ENCODE measurements at places on chromosomes 6 and 20.

DNA sequence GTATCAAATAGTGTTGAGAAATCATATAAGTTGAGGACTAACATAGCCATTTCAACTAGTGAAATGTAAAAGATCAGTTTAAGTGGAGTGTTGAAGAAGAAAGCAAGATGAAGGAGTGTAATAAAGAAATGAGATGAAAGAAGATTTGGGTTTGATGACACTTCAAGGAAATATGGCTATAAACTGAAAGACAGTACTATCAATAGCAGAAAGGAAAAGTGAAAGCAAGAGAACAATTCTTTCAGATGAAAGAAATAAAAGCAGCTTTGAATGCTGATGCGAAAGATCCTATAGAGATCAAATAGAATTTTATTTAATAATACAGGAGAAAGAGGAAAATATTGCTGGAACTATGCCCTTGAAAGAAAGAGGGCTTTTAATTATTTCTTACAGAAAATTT, 92.8 kb upstream of the PRSS16 start:
- no peak overlapping the region for H3K4me3 ChIP-seq
- no peak for DNase-seq

DNA sequence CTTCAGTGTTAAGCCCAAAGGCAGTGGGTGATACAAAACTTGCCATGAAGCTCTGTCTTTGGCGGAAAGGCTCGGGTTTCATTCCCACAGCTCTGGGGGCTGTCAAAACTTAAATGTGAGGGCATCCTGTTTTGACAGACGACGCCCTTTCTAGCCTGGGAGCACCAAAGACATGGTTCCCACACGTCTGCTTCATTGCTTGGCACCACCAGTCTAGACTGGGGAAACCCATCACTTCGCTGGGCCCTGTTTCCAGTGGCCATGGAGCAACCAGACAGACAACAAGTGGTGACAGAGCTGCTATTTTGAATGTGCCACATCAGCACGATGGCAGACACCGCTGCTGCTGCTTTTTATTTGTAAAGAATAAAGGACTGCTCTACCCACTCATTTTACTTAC, 127.5 kb downstream of the SASH1 start:
- no peak overlapping the region for H3K27ac ChIP-seq
- H3K36me3 ChIP-seq: peaks cover 13% of the 10 kb centered on the region
- H3K4me1 ChIP-seq: no peaks in the 10 kb centered on the region

DNA sequence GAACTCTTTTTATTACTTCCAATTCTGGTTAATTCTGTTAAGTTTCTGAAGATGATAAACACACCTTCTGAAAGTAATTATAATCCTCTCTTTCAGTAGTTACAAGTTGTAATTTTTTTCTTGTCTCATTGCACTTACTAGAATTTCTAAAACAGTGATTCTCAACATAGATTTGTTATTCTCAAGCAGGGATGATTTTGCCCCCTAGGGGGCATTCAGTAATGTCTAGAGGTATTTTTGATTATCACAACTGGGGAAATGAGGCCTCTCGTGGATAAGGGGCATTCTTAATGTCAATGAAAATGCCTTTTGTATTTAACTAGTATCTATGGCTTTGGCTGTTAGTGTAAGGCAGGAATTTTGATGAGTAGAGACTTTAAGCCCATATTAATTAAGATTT, 39.4 kb upstream of the MAFB start:
- no peaks in the 10 kb centered on the region for H3K36me3 ChIP-seq
- H3K4me1 ChIP-seq: no peaks in the 10 kb centered on the region
- H3K27ac ChIP-seq: no peak overlapping the region
- no peak overlapping the region for H3K4me3 ChIP-seq
- DNase-seq: no peak

GRCh38 chr6:47922391-47922790, 140.6 kb downstream of the OPN5 start:
- no peak overlapping the region for H3K4me3 ChIP-seq
- no peaks in the 10 kb centered on the region for H3K27me3 ChIP-seq
- H3K36me3 ChIP-seq: no peaks in the 10 kb centered on the region
- no peak for DNase-seq
- no peaks in the 10 kb centered on the region for H3K4me1 ChIP-seq
- H3K27ac ChIP-seq: no peak overlapping the region

DNA sequence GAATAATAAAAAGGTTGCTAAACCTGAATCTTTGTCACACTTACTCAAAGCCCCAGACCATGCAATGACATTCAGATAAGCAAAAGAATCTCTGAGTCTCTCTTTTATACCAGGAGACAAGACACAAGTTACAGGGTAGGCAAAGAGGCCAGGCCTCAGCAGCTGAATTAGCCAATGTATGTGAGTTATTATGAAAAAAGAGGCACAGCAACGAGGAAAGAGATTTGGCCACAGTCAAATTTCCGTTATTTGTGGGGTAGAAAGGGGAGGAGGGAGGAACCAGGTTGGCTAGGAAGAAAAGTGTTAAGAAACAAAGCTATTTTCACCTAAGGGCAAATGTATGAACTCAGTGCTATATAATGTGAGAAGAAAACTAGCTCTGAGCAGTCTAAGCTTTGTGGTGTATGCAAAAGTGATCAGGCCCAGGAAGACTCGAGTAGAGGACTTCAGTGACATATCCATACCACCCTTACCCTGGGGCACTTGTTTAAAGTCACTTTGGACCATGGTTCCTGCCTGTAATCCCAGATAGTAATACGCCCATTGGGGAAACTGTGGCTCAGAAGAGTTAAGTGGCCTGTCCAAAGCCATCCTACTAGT, 19.1 kb downstream of the IPCEF1 start:
- DNase-seq: no peak
- H3K27me3 ChIP-seq: no peaks in the 10 kb centered on the region
- no peaks in the 10 kb centered on the region for H3K36me3 ChIP-seq
- no peak overlapping the region for H3K4me3 ChIP-seq

- H3K27ac ChIP-seq: no peak overlapping the region
- no peak for DNase-seq
- H3K27me3 ChIP-seq: no peaks in the 10 kb centered on the region
- H3K36me3 ChIP-seq: peaks cover 72% of the 10 kb centered on the region
Observed at GRCh38 chr20:496126-496696, 33.9 kb upstream of the TBC1D20 start.

DNA sequence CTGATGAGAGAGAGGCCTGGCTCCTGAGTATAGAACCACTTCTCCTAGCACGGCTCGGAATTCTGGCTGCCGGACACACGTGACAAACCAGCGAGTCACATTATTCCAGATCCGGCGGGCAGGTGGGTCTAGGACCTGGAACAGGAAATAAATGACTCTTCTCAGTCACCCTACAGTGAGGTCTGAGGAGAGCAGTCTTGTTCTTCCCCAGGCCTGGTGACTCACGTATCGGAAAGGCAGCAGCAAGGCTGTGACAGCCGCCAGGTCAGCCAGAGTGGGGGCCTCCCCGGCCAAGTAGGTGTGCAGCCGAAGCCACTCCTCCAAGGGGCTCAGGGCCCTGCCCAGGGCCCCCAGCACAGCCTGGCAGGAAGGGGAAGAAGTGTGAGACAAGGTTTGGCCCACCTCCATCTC, 2.8 kb downstream of the VARS1 start:
- H3K4me3 ChIP-seq: no peak overlapping the region
- H3K27me3 ChIP-seq: no peaks in the 10 kb centered on the region
- H3K4me1 ChIP-seq: peaks cover 16% of the 10 kb centered on the region

DNA sequence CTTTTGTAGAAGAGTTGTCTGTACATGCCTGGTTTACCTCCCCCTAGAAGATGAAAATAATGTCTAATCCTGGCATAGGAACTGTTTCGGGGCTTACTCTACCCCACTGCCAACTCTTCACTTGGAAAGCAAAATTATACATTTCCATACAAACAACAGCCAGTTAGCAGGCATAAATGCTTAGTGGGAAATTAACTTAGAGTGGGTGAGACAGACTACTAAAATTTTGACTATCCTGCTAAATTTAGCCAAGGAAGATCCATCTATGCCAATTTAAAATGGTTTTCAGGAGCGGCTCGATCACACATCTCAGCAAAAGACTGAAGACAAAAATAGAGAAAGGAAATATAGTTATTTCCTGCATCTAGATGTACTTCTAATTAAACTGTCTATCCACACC, 221.2 kb downstream of the TPBG start:
- H3K27ac ChIP-seq: no peak overlapping the region
- no peak overlapping the region for H3K4me3 ChIP-seq
- DNase-seq: no peak
- no peaks in the 10 kb centered on the region for H3K4me1 ChIP-seq

DNA sequence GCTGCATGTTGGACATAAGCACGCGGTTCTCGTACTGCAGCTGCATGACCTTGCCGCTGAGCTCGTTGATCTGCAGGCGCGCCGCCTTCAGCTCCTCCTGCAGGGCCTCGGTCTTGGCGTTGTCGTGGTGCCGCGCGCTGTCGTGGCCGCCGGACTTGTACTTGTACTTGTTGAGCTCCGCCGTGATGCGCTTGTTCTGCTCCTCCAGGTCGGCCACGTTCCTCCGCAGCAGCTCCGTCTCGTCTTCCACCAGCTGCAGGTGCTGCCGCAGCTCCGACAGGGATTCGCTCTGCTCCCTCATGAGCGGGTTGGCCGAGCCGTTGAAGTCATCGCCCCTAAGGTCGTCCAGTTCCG, 16.6 kb upstream of the KIAA0408 start:
- peaks cover 4% of the 10 kb centered on the region for H3K36me3 ChIP-seq
- H3K27ac ChIP-seq: no peak overlapping the region
- no peak for DNase-seq

DNA sequence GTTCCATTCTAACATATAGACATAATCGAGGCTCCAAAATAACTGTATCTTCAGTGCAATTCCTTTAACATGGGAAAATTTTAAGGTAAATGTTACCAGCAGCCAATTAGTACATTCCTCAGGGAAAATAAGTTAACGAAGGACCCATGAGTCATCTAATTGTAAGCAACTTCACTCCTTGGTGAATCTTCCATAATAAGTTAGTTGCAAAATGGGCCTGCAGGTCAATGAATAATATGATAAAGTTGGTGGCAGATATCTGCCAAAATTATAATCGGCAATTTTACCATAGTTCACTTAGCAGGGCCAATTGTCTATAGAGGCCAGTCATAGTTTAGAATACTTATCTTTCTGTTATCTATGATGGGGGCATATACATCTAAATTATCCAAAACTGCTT, 42.3 kb downstream of the QRSL1 start:
- no peaks in the 10 kb centered on the region for H3K27me3 ChIP-seq
- no peak for DNase-seq
- no peak overlapping the region for H3K27ac ChIP-seq
- no peak overlapping the region for H3K4me3 ChIP-seq
- peaks cover 5% of the 10 kb centered on the region for H3K36me3 ChIP-seq

- H3K27me3 ChIP-seq: no peaks in the 10 kb centered on the region
- H3K36me3 ChIP-seq: no peaks in the 10 kb centered on the region
- H3K4me3 ChIP-seq: no peak overlapping the region
- peaks cover 7% of the 10 kb centered on the region for H3K4me1 ChIP-seq
Observed at GRCh38 chr6:36642913-36643817, 35.3 kb upstream of the CDKN1A start.

- no peaks in the 10 kb centered on the region for H3K27me3 ChIP-seq
- H3K36me3 ChIP-seq: no peaks in the 10 kb centered on the region
- peak overlapping the region; percentile 87 for H3K4me3 ChIP-seq
- peaks cover 11% of the 10 kb centered on the region for H3K4me1 ChIP-seq
- H3K27ac ChIP-seq: peak overlapping the region; percentile 96
Observed at GRCh38 chr6:142945446-142946180, 637 bp upstream of the HIVEP2 start.

DNA sequence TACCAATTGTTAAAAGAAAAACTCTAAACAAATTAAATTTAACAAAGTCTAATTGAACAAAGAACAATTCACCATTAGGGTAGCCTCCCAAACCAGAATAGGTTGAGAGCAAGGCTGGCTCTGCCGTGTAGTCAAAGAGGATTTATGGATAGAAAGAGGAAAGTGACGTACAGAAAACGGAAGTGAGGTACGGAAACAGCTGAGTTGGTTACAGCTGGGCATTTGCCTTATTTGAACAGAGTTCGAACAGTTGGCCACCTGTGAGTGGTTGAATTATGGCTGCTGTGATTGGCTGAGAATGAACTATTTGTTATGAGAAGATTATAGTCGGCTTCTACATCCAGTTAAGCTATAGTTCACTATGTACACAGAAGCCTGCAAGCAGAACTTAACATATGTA, 18.5 kb upstream of the ISM1 start:
- H3K4me3 ChIP-seq: no peak overlapping the region
- no peak for DNase-seq
- H3K4me1 ChIP-seq: no peaks in the 10 kb centered on the region
- no peak overlapping the region for H3K27ac ChIP-seq
- H3K27me3 ChIP-seq: no peaks in the 10 kb centered on the region
- no peaks in the 10 kb centered on the region for H3K36me3 ChIP-seq

DNA sequence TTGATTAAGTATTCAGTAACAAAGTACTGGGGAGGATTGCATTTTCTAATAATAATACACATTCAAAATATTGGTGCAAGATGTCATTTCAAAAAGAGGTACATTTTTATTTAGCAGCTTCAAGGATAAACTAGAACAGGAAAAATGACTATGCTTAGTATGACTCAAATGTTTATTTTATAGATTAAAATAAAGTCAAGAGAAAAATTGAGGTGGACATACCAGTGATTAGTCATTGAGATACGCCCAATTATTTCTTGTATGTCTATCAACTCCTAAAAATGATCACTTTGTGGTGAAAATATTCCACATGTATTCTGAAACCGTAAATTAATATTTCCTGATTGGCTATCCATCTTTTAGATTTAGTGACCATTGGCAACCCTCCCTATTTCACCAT, 96.7 kb downstream of the PHF3 start:
- no peaks in the 10 kb centered on the region for H3K36me3 ChIP-seq
- H3K4me1 ChIP-seq: no peaks in the 10 kb centered on the region
- no peak for DNase-seq

DNA sequence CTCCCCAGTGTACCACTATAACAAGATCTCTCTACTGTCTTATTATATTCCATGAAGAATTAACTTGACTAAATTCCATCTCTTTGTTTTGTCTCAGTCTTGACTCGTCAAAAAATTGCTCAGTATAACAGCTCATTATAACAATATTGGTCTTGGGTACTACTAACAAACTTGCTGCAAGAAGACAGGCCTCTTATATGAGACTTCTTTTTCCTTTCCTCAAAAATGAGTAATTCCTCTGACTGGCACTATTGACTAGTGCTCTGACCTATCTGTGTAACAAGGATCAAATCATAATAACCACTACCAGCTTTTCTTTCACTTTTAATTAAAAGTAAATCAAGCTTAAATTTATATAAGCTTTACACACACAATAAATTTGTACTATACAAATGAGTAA, 91.3 kb upstream of the THEMIS start:
- H3K27me3 ChIP-seq: no peaks in the 10 kb centered on the region
- no peak overlapping the region for H3K27ac ChIP-seq
- no peak for DNase-seq
- peaks cover 4% of the 10 kb centered on the region for H3K36me3 ChIP-seq
- no peak overlapping the region for H3K4me3 ChIP-seq

- H3K36me3 ChIP-seq: peaks cover 19% of the 10 kb centered on the region
- DNase-seq: no peak
- H3K27ac ChIP-seq: no peak overlapping the region
- no peaks in the 10 kb centered on the region for H3K27me3 ChIP-seq
Observed at GRCh38 chr20:25486377-25486776, 78.9 kb downstream of the GINS1 start.

DNA sequence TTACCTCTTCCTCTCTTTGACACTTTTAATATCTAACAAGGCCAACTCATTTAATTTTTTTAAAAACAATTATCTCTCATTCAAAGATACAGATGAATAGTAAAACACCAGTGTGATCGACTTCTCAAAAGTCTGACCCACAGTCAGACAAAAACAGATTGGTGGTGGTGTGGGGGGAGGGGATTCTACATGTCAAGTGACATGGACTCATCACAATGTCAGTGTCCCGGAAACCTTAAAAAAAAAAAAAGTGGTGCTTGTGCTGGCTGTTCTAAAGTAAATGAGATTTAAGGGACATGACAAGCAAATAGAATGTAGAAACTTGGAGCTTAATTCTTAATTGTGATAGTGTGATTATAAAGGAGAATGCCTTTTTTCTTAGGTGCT, 16.3 kb upstream of the RFPL4B start:
- no peak overlapping the region for H3K27ac ChIP-seq
- no peaks in the 10 kb centered on the region for H3K27me3 ChIP-seq
- no peaks in the 10 kb centered on the region for H3K36me3 ChIP-seq
- DNase-seq: no peak

All from tibial artery (tissue), 4 donors.